Thoracic aorta (tissue), 2 donors: ENCODE measurements at places on chromosomes 3 and 15.

GRCh38 chr3:46848271-46849044, 14.8 kb downstream of the MYL3 start:
- H3K36me3 ChIP-seq: no peaks in the 10 kb centered on the region
- DNase-seq: no peak
- H3K4me1 ChIP-seq: peaks cover 10% of the 10 kb centered on the region
- no peak overlapping the region for H3K4me3 ChIP-seq
- H3K27ac ChIP-seq: no peak overlapping the region
- H3K27me3 ChIP-seq: no peaks in the 10 kb centered on the region

- peaks cover 29% of the 10 kb centered on the region for H3K4me1 ChIP-seq
- H3K36me3 ChIP-seq: no peaks in the 10 kb centered on the region
- H3K27me3 ChIP-seq: no peaks in the 10 kb centered on the region
- DNase-seq: peak; percentile 18
- H3K27ac ChIP-seq: peak overlapping the region; percentile 80
- peak overlapping the region; percentile 48 for H3K4me3 ChIP-seq
Measured at GRCh38 chr3:120177151-120177550, 82.9 kb upstream of the GSK3B start.

- H3K36me3 ChIP-seq: no peaks in the 10 kb centered on the region
- H3K27me3 ChIP-seq: no peaks in the 10 kb centered on the region
- H3K4me3 ChIP-seq: no peak overlapping the region
Measured at GRCh38 chr15:70557521-70558258, 205.7 kb downstream of the UACA start.

DNA sequence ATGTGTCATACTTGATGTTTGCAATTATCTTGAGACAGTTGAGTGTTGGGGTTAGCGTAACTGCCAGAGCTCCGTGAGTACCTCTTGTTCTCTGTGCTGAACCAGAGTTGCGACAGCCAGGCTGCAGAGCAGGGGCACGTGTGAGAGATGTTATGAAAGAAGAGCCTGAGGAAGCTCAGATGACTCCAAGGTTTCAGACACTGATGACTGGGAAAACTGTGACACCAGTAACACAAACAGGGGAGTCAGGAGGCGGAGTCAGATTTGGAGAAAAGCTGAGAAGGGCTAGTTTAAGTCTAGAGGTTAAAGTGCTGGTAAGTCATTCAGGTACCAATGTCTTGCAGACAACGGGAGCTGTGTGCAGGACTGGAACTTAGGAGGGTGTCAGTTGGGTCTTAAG, 45.0 kb downstream of the BLM start:
- no peak overlapping the region for H3K27ac ChIP-seq
- H3K36me3 ChIP-seq: no peaks in the 10 kb centered on the region
- no peak overlapping the region for H3K4me3 ChIP-seq
- peaks cover 9% of the 10 kb centered on the region for H3K4me1 ChIP-seq
- DNase-seq: peak; percentile 53
- H3K27me3 ChIP-seq: no peaks in the 10 kb centered on the region

DNA sequence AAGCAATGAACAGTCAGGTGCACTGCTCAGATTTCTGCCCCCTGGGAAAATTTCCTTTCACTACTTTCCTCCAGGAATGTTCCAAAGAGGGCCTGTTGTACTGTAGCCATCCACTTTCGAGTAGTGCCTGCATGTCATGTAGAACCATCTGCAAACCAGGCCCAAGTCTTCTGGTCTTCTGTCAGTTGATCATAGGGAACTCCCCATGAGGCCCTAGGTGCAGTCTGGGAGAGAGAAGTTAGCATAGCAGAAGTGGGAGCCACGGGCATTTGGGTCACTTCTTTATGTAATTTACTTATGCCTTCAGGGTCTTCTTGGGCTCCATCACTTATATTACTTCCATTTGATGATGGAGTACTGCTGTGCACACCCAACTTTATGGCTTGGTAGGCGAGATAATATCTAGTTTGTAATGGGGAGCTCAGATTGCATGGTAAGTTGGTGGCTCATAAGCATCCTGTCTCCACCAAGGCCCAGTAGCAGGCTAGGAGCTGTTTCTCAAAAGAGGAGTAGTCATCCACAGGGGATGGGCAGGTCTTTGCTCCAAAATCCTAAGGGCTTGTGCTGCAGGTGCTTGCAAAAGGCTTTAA, 151.4 kb downstream of the NFKBIZ start:
- H3K27me3 ChIP-seq: no peaks in the 10 kb centered on the region
- H3K27ac ChIP-seq: no peak overlapping the region
- H3K36me3 ChIP-seq: no peaks in the 10 kb centered on the region
- H3K4me3 ChIP-seq: no peak overlapping the region
- no peak for DNase-seq

- H3K36me3 ChIP-seq: no peaks in the 10 kb centered on the region
- H3K27me3 ChIP-seq: peaks cover 68% of the 10 kb centered on the region
- no peak for DNase-seq
- H3K27ac ChIP-seq: peak overlapping the region; percentile 11
- H3K4me3 ChIP-seq: no peak overlapping the region
Measured at GRCh38 chr3:138939561-138940241, 7.2 kb downstream of the FOXL2 start.

DNA sequence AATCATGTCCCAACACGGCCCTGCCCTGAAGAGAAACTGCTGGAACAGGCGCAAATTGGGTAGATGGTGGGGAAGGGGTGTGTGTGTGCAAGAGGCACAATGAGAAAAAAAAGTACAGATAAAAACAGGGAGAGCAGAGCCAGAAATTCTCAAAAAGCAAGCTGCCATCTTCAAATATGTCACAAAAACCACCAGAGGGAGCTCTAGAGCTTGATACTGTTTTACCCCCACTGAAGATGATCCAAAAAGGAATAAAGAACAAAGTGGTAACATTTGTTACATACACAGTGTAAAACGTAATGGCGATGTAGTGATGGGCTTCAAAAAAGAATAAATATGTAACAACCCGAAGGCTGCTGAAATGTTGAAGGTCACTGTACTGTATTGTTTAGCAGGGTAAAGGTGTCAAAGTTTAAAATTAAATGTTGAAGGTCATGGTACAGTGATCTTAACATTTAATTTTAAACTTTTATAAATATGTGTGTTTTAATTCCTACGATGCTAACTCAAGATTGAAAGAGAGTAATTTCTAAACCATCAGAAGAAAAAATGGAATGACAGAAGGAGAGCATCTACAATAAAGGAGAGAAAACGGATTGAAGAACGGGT, 6.0 kb downstream of the SNRPA1 start:
- H3K4me3 ChIP-seq: no peak overlapping the region
- peaks cover 10% of the 10 kb centered on the region for H3K4me1 ChIP-seq
- H3K36me3 ChIP-seq: peaks cover 21% of the 10 kb centered on the region
- no peaks in the 10 kb centered on the region for H3K27me3 ChIP-seq
- no peak overlapping the region for H3K27ac ChIP-seq
- no peak for DNase-seq

DNA sequence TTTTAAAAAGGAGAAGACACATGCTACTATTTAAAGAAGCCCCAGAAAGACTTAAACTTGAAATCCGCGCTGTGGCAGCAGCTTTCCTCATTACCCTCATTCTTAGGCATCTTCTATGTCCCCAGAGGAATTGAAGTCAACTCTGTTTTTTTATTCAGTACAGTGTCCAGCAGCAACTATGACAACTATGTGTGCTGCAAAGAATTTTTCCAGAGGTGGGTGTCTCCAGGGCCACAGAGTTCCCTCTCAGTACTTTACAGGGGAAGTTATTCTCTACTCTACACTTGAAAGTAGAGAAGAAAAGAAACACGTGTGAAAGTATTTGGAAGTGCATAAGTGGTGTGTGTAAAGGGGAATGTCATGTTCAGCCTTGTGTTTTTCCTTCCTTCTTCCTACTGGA, 32.0 kb downstream of the GATM start:
- no peak overlapping the region for H3K27ac ChIP-seq
- no peak for DNase-seq
- no peaks in the 10 kb centered on the region for H3K27me3 ChIP-seq
- no peak overlapping the region for H3K4me3 ChIP-seq
- no peaks in the 10 kb centered on the region for H3K4me1 ChIP-seq
- no peaks in the 10 kb centered on the region for H3K36me3 ChIP-seq

GRCh38 chr3:52318186-52318816, 2.2 kb downstream of the DNAH1 start:
- DNase-seq: no peak
- no peak overlapping the region for H3K27ac ChIP-seq
- no peaks in the 10 kb centered on the region for H3K27me3 ChIP-seq
- H3K36me3 ChIP-seq: no peaks in the 10 kb centered on the region
- peaks cover 3% of the 10 kb centered on the region for H3K4me1 ChIP-seq

GRCh38 chr3:45035441-45036301, 9.6 kb downstream of the CLEC3B start:
- H3K27ac ChIP-seq: no peak overlapping the region
- no peaks in the 10 kb centered on the region for H3K36me3 ChIP-seq
- peaks cover 27% of the 10 kb centered on the region for H3K4me1 ChIP-seq
- peak overlapping the region; percentile 71 for H3K4me3 ChIP-seq
- no peaks in the 10 kb centered on the region for H3K27me3 ChIP-seq
- no peak for DNase-seq

DNA sequence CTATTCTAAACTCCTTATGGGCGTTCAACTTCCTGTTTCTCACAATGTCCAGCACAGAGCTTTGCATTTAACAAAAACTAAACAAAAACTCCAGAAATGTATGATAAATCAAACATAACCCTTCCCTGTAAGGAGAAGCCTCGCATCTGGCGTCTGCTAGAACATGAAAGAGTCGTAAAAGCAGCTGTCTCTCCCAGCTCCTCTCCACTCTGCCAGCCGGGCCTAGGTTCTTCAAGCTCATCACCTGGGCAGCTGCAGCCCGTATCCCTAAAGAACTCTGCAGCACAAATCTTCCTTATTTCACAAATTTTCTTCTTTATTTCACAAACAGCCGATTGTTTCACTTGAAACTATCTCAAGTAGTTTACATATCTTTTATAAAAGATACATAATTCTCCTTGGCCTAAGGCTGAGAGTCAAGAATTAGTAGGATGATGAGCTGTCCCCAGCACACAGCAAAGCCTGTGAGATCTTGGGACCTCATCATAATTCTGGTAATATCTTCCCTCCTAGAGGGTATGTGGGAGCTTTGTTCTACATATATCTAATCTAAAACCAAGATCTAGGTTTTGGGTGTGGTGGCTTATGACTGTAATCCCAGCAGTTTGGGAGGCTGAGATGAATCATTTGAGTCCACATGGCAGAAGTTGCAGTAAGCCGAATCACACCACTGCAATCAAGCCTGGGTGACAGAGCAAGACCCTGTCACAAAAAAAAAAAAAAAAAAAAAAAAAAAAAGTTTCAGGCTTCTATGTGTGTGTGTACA, 35.3 kb downstream of the ANXA2 start:
- H3K4me3 ChIP-seq: no peak overlapping the region
- DNase-seq: no peak
- peaks cover 65% of the 10 kb centered on the region for H3K4me1 ChIP-seq
- no peaks in the 10 kb centered on the region for H3K27me3 ChIP-seq

DNA sequence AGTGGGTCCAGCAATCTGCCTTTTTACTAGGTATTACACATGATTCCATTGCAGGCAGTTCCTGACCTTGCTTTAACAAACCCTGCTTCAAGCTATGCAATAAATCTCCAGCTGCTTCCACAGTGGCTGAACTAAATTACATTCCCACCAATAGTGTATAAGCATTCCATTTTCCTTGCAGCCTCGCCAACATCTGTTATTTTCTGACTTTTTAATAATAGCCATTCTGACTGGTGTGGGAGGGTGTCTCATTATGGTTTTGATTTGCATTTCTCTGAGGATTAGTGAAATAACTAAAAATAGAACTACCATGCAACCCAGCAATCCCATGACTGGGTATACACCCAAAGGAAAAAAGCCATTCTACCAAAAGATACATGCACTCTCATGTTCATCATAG, 36.4 kb upstream of the DNAJC13 start:
- H3K27ac ChIP-seq: no peak overlapping the region
- H3K4me3 ChIP-seq: no peak overlapping the region
- no peaks in the 10 kb centered on the region for H3K4me1 ChIP-seq
- no peaks in the 10 kb centered on the region for H3K36me3 ChIP-seq

DNA sequence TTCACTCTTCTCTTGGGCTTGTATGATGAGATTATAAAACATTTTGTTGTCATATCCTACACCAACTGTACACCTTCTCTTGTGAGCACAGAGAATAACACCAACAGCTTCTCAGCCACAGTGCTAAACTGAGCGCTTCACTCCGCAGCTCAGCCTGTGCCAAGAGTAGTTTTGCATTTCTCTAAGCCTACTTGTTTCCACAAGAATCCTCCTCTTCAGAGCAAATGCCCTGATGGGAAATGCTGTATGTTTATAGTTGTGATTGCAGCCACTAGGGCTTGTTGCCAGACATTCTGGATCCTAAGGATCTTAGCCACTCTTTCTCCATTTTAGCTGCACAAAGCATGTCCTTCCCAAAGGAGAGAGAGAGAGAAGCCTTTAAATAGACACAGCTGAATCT, 138.8 kb upstream of the PLXND1 start:
- no peak overlapping the region for H3K4me3 ChIP-seq
- no peaks in the 10 kb centered on the region for H3K4me1 ChIP-seq
- no peak for DNase-seq
- H3K36me3 ChIP-seq: no peaks in the 10 kb centered on the region

- H3K27me3 ChIP-seq: no peaks in the 10 kb centered on the region
- no peak overlapping the region for H3K27ac ChIP-seq
- H3K4me1 ChIP-seq: peaks cover 11% of the 10 kb centered on the region
Measured at GRCh38 chr15:73897441-73898261, 24.3 kb downstream of the TBC1D21 start.

- H3K4me1 ChIP-seq: peaks cover 17% of the 10 kb centered on the region
- no peak overlapping the region for H3K27ac ChIP-seq
- DNase-seq: no peak
Measured at GRCh38 chr3:44886561-44886960, 12.2 kb downstream of the TGM4 start.

GRCh38 chr3:58521917-58522631, 14.9 kb downstream of the ACOX2 start:
- no peaks in the 10 kb centered on the region for H3K4me1 ChIP-seq
- H3K27ac ChIP-seq: no peak overlapping the region
- no peak overlapping the region for H3K4me3 ChIP-seq
- H3K27me3 ChIP-seq: no peaks in the 10 kb centered on the region

DNA sequence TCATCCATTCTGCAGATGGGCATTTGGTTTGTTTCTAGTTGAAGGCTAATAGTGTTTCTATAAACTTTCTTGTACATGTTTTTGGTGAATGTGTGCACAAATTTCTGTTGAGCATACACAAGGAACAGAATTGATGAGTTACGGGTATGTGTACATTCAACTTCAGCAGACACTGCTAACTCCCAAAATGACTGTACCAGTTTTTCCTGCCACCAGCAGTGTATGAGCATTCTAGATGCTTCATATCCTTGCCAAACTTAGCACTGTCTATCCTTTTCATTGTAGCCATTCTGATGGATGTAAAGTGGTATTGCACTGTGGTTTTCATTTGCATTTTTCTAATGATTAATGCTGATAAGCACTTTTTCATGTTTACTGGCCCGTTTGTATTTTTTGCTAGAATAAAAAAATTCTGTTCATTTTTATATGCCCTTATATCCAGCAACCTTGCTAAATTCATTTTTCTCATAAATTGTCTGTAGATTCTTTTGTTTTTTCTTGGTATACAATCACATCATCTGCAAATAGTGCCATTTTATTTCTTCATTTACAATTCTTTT, 110.2 kb downstream of the ATP1B3 start:
- H3K27me3 ChIP-seq: no peaks in the 10 kb centered on the region
- H3K36me3 ChIP-seq: no peaks in the 10 kb centered on the region
- no peak overlapping the region for H3K27ac ChIP-seq
- no peak overlapping the region for H3K4me3 ChIP-seq
- no peaks in the 10 kb centered on the region for H3K4me1 ChIP-seq
- DNase-seq: no peak

GRCh38 chr3:45167011-45167911, 21.1 kb upstream of the CDCP1 start:
- no peaks in the 10 kb centered on the region for H3K27me3 ChIP-seq
- H3K4me3 ChIP-seq: peak overlapping the region; percentile 45
- no peaks in the 10 kb centered on the region for H3K36me3 ChIP-seq
- H3K4me1 ChIP-seq: peaks cover 11% of the 10 kb centered on the region
- H3K27ac ChIP-seq: peak overlapping the region; percentile 58
- peak; percentile 83 for DNase-seq
